ENCODE measurements at places on chromosomes 2 and 18. TPM values are rescaled to one million over a fixed set of nuclear protein-coding genes. Genes with fewer than 3 reads are reported as not detected.

The CCDC74B gene
- 17.0 TPM for total RNA-seq

The NDUFAF7 gene
- 28.0 TPM for total RNA-seq

The ZNF396 gene
- 2.8 TPM for total RNA-seq

The HOXD10 gene
- not detected for total RNA-seq

The CDH20 gene
- not detected for total RNA-seq

The CNTNAP5 gene
- 0.03 TPM for total RNA-seq

- no peak overlapping the region for H3K27ac ChIP-seq
- no peak overlapping the region for H3K4me3 ChIP-seq
- no peak for DNase-seq
- no peaks in the 10 kb centered on the region for H3K36me3 ChIP-seq
Measured at GRCh38 chr18:49021076-49021432, 70.3 kb upstream of the SMAD7 start.

DNA sequence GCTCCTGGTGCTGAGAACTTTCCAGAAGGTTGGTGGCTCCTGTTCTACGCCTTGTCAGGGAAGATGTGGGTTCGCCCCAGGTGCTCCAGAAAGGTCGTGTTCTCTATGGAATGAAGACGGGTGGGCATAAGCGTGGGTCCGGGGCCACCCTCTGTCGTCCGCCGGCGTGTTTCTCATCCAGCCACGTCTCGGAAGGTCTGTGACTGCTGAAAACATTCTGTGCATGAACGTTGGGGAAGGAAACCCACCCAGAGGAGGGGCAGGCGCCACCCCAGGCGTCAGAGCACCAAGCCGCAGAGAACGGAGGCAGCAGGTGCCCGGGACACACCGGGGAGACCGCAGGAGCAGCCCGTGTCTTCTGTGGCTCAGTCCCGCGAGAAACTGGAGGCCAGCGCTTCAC, 118.2 kb downstream of the RTP5 start:
- no peaks in the 10 kb centered on the region for H3K4me1 ChIP-seq
- H3K27me3 ChIP-seq, result no peaks in the 10 kb centered on the region
- H3K4me3 ChIP-seq, result no peak overlapping the region
- H3K27ac ChIP-seq, result no peak overlapping the region
- H3K36me3 ChIP-seq, result no peaks in the 10 kb centered on the region

DNA sequence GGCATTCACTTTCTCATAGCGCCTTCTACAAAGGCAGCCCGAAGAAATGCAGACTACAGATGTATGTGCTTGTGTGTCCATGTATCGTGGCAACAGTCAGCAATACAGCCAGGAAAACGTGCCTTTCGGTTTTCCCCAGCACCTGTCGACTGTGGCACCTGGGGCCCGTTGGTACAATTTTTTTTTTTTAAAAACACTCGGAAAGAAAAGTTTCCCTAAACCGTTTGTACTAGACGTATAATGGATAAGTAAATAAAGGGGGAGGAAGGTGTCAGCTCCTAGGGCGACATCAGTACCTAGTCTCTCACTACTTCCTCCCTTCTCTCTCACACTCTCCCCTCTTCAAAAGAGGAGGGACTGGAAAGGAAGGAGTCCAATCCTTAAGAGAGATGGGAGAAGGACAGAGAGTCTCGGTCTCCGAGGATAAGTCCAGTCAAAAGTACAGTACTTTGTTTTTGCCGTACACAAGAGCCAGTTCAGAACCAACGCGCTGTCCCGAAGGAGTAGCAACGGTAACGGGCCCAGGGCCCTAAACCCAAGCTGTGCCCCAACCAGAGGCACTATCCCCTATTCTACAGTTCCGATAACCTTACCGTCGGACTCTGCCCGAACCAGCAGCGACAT, 759 bp downstream of the PPP4R3B start:
- H3K27me3 ChIP-seq, result no peaks in the 10 kb centered on the region
- DNase-seq, result peak; percentile 59
- H3K27ac ChIP-seq, result peak overlapping the region; percentile 99
- peaks cover 25% of the 10 kb centered on the region for H3K36me3 ChIP-seq
- peaks cover 4% of the 10 kb centered on the region for H3K4me1 ChIP-seq
- H3K4me3 ChIP-seq, result peak overlapping the region; percentile 95

DNA sequence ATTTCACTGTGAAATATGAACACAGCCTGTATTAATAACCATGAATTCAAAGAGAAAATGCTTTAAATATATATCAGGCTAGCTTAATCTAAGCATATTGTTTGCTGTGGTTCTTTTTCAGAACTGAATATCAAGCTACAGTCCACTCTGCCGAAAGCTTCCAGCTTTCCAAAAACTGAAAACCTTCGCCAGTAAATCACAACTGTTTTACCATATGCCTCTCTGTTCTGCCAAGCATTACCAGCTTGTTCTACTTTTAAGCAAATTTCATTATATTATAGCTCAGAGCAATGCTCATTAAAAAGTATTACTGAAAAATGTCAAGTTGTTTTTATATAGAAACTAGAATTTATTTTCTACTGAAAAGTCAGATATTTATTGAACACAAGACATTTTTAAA, 277.4 kb downstream of the NRXN1 start:
- H3K27me3 ChIP-seq, result no peaks in the 10 kb centered on the region
- no peaks in the 10 kb centered on the region for H3K4me1 ChIP-seq
- no peak overlapping the region for H3K4me3 ChIP-seq
- no peak for DNase-seq
- H3K27ac ChIP-seq, result no peak overlapping the region

DNA sequence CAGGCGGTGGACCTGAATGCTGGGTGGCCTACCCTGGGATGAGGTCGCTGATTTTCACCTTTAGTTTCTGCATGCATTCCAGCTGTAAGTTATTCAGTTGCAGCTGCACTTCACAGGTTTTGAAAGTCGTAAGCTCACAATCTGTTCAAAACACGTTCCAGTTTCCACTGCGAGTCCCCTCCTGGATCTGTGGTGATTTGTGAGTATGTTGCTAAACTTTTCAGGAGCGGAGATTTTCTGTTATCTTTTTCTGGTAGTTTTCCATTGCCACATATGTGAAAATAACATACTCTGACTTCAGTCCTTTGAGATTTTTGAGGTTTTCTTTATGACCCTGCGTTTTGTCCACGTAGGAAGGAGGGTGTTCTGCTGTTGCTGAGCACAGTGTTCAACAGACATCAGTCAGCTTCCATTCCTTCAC, 102.1 kb downstream of the SNTG2 start:
- no peaks in the 10 kb centered on the region for H3K27me3 ChIP-seq
- H3K4me3 ChIP-seq, result no peak overlapping the region
- H3K27ac ChIP-seq, result no peak overlapping the region
- no peaks in the 10 kb centered on the region for H3K4me1 ChIP-seq
- no peaks in the 10 kb centered on the region for H3K36me3 ChIP-seq
- DNase-seq, result no peak

DNA sequence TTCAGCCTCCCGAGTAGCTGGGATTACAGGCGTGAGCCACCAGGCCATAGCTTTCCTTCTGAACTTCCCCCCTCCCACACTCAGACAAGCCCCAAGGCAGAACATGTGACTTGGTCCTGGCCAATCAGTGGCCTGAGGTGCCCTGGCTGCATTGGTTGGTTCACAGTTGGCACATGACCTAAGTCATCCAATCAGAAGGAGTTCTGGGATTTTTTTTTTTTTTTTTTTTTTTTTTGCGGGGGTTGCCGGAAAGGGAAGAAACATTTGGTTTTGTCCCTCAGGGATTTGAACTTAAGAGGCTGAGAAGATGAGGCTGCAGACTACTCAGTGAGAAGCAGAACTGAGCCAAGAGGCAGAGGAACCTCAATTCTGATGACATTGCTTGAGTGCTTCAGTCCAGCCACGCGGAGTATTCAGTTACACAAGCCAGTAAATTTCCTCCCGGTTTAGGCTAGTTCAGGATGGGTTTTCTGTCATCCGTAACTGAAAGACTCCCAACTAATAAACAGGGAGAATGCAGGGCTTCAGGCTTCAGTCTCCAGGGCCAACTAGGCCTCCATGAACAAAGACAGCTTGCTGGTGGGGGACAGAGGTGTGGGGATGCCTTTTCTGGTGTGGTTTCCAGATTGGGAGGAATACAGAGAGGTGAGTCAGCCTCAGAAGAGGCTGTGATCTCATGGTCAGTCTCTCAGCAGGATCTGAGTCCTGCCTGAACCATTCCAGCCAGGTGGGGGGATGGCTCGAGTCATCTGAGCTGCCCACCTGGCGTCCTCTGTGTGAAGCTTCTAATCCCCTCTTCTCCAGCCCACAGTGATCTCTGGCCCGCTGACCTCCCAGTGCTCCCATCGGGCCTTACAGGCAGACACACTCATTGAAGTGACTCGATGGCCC, 9.2 kb downstream of the PTMA start:
- H3K27ac ChIP-seq, result peak overlapping the region; percentile 73
- H3K4me3 ChIP-seq, result no peak overlapping the region
- no peaks in the 10 kb centered on the region for H3K27me3 ChIP-seq
- H3K36me3 ChIP-seq, result peaks cover 6% of the 10 kb centered on the region

Measured in cardiac muscle cell (in vitro differentiated cells and primary cell).